ENCODE measurements at places on chromosomes 13 and 19. TPM values are rescaled to one million over a fixed set of nuclear protein-coding genes. Genes with fewer than 3 reads are reported as not detected.
A peak's percentile ranks its signal among the peaks of the same experiment; 100 is the strongest.

DNA sequence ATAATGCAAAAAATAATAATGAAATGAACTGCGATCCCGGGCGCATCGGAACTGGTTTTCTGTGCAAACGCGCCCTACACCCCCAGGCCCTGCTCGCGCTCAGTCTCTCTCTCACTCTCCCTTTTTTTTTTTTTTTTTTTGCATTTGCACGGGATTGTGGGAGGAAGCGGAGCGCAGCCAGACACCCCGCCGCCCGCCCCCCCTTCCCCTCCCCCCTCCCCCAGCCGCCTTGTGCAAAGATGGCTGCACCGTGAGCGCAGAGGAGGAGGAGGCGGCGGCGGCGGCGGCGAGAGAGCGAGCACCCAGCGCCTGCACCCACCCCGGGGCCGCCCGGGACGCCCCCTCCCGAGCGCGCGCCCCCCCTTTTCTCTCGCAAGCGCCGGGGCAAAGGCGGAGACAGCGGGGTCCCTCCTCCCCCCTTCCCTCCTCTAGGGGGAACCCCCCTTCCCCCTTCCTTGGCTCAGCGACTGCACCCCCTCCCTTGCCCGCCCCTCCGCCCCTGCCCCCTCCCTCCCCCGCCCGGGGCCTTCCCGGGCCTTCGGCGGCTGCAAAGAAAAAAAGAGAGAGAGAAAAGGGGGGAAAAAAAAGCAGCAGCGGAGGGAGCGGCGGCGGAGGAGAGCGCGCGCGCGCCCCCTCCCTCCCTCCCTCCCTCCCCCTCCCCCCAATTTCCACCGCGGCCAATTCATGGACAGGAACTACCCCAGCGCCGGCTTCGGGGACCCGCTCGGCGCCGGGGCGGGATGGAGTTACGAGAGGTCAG lies at the start of gene PRR12:
Gene PRR12 (plus strand): TSS at position 212 of the 760 bp plus-strand sequence. CDS start 473 bp downstream, at position 685.
- peak; percentile 71 for DNase-seq

DNA sequence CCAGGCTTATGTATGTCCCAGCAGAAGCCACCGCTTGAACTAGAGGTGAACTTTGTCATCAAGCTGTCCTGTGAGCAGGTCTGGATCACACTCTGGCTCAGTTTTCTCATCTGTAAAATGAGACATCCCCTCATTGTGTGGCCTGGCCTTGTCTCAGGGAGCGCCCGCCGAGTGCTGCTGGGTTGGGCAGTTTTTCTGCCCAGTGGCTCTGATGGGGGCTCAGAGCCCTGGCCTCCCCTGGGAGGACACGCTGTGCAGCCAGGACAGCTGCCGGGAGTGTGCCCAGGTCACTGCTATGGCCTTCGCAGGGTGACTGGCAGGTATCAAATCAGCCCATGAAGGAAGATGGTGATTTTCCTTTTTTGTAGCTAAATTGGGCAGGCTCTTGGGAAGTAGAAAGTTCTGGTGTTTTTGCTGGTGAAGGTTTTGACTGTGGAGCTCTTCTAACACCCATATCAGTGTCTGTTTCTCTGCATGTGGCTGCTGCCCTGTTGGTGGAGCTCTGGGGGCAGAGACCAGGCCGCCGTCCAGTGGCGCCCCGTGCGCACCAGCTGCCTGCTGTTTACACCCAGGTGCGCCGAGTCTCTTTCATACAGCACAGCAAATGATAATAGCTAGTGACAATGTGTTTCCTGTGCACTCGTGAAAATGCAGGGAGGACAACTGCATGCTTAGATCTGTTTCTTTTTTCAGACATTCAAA lies 40.8 kb downstream of the SLC7A9 start:
- no peak for DNase-seq

- DNase-seq, result no peak
Measured at GRCh38 chr13:41332829-41333228, 21.8 kb downstream of the NAA16 start.

GRCh38 chr13:33125821-33126570 lies 109.8 kb downstream of the KL start:
- peak; percentile 94 for DNase-seq

DNA sequence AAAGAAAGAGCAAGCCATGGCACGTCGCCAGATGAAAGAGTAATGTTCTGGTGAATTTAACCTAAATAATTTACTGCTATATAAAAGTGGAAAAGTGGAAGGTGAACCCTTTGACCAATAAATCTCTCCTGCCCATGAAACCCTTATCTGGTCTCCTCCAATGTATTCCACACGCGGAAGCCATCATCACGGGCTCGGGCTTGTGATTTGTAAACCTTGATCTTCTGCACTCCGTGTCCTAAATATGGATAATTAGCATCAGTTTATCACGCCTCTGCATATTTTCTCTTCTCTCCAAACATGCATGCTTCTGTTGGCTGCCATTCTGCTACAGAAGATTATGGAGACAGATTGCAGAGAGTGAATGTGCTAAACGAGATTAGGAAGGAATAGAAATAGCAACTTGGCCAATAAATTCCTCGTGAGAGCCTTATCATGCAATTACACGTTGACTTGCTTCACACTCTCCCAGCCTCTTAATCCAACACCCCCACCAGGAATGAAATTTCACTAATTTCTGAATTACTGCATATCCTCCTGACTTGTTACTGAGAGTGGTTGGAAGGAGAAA lies 34.5 kb downstream of the SOX1 start:
- DNase-seq, result no peak

The TMEM272 gene
- total RNA-seq, result not detected

GRCh38 chr19:55116859-55117662 lies at the start of gene PPP1R12C:
TSS of gene PPP1R12C (minus strand) at chr19:55117637. CDS start at chr19:55117543, 94 bp downstream.
- DNase-seq, result peak; percentile 19

GRCh38 chr19:55014714-55015113 lies 23.4 kb downstream of the GP6 start:
- DNase-seq, result peak; percentile 31

- no peak for DNase-seq
Measured at GRCh38 chr19:23882493-23882892, 32.2 kb upstream of the ZNF726 start.

- no peak for DNase-seq
Measured at GRCh38 chr13:48773531-48774275, 120.0 kb downstream of the CYSLTR2 start.

DNA sequence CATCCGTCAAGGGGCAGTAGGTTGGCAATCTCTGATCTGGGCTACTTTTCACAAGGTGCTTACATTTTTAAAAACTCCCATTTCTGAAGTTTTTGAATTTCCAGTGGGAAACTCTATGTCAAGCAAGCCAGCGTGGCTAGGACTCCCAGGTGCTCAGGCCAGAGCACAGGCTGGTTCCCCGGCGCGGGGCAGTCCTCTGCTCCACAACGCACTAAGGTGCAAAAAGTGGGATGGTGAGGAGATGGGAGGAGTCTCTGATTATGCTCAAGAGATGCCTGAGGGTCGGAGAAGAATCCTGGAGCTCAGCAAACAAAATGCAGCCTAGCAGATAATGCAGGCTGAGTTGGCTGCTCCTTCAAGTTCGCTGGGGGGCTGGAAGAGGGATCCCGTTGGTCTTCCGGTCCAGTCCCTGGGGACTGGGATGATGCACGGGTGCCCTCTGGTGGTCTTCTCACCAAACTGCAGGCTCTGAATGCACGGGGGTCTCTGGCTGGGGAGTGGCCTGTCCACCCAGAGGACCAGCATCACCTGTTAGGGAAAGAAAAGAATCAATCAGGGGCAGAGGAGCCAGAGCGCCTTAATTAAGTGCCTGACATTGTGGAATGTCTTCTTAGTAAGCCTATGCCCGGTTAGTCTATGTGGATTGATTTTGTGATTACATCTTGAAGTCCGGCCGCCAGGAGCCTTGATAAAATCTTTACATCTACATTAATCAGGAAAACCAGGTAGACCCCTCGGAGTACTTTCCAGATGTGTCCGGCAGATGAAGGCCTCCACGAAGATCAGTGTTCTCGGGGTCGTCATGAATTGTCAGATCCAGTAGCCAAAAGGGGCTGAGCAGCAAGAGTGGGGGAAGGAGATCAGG lies 244.4 kb upstream of the MAB21L1 start:
- peak; percentile 47 for DNase-seq

GRCh38 chr13:110643768-110644421 lies 28.6 kb downstream of the NAXD start:
- DNase-seq, result no peak

- no peak for DNase-seq
Measured at GRCh38 chr13:39263531-39263930, 225.3 kb downstream of the NHLRC3 start.

DNA sequence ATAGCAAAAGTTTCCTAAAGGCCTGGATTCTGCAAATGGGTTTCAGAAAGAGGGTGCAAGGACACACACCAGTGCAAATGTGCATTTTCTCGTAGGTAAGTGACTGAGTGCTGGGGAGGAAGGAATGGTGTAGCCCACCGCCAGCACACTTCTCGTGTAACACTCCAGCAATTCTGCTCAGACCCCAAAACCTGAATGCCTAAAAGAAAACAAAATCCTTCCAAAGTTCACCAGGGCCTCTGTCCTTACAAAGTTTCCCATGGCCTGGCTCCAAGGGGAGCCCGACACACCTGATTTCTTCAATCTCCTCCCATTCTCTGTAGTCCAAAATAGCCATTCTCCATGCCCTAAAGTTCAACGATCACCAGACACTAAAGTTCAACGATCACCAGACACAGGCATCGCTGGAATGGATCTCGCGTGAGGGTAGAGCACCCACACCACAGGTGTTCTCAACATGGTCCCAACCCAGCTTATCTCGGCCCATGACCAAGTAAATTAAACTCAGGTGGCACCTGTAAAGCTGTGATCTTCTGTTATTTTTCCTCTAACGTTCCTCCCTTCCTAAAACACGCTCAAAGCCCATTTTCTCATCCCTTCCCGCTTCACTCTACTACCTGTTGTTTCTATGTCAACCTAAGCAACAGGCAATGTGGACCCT lies 46.0 kb downstream of the ABCC4 start:
- no peak for DNase-seq

- no peak for DNase-seq
Measured at GRCh38 chr13:33798023-33798422, 19.9 kb upstream of the RFC3 start.

The SUGT1 gene
- 74.2 TPM for total RNA-seq

DNA sequence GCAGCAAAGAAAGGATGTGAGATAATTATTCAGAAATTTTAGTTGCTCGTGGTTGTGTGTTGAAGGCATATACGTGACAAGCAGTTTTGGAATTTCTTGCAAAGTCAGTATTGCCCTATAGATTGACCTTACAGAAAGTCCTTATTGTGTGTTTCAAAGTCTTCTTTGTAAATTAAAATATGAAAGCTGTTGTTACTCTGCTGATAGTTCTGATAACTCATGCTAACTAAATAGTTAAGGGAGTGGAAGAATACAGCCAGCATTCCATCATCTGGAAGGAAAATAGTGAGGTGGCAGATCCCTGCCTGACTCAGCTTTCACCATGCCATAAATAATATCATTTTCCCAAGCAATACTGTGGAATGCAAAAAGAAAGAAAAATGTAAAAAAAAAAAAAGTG lies 27.2 kb downstream of the WASF3 start:
- DNase-seq, result peak; percentile 96

DNA sequence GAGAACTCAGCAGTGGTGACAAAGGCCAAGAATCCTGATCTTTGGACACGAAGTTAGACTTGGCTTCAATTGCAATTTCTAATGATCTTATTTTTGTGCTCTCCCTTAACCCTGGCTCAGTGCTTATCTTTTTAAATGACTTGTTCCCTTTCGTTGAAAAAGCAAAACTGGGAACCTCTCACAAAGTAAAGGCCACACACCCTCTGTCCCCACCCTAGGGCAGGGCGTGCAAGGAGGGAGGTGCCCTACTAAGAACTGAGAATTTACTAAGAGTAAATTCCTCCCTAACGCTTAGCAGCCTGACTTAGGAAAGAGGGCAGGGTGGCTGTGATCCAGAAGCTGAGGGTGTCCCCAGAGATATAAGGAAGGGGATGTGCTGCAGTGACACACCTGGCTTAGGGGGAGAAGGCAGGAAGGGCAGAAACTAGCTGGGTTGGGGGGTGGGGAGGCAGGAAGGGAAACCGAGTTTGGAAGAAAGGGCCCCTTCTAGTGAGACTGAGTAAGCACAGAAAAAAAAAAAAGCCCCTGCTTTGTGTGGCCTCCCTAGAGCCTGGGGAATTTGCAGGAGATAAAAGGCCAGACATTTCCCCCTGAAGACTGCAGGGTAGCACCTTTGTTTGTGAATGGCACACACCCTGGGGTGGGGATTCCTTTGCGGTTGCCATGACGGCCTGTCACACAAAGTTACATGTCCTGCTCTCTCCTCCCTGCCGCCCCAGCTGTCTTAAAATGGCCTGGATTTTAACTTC lies 435.1 kb downstream of the EFNB2 start:
- DNase-seq, result no peak

The PSG1 gene
- total RNA-seq, result not detected

GRCh38 chr19:2253106-2254063 lies 2.8 kb downstream of the JSRP1 start:
- no peak for DNase-seq

- DNase-seq, result no peak
Measured at GRCh38 chr13:73731564-73731963, 402.6 kb downstream of the KLF12 start.

The CPB2 gene
- total RNA-seq, result not detected

The RAB11B gene
- 92.2 TPM for total RNA-seq

The GTPBP3 gene
- total RNA-seq, result 34.7 TPM

GRCh38 chr19:38545596-38545995 lies 72.2 kb downstream of the MAP4K1 start:
- no peak for DNase-seq

GRCh38 chr13:79659121-79659521 lies 178.2 kb downstream of the NDFIP2 start:
- DNase-seq, result peak; percentile 61

The TUBA3C gene
- total RNA-seq, result not detected

DNA sequence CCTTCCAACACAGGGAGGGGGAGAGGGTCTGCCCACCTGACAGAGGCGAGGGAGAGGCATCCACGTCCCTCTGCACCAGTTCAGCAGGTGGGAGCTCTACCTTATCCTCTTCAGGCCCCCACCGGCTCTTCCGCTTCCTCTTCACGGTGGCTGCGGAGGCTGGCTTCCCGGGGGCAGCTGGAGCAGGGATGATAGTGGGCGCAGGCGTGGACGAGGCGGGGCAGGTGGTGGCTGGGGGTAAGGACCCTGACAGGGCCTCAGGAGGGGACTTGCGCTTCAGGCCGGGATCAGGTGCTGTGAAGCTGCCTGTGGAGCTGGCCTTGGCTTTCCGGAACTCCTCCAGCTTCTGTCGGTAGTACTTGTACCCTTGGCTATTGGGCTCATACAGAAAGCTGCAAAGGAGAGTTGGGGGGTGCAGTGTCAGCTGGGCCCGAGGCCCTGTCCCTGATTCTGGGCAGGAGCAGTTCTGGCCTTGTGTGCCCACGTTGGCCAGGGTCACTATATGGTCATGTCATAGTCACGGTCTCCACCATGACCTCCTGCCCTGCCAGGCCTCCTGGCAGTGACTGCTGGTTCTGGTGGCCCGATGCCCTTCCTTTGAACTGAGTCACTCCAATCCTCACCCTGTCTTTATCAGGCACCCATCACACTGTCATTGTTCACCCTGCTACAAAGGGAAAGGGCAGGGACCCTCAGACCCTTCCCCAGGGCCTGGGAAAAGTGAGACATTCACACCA lies 23.2 kb downstream of the SUGP1 start:
- no peak for DNase-seq

The PRR12 gene
- 35.6 TPM for total RNA-seq
